ENCODE measurements at places on chromosomes 4 and X.

- no peak for DNase-seq
Measured at GRCh38 chrX:65630771-65631170, 36.7 kb upstream of the MSN start.

- DNase-seq: no peak
Measured at GRCh38 chrX:1418901-1419544, 27.1 kb upstream of the SLC25A6 start.

DNA sequence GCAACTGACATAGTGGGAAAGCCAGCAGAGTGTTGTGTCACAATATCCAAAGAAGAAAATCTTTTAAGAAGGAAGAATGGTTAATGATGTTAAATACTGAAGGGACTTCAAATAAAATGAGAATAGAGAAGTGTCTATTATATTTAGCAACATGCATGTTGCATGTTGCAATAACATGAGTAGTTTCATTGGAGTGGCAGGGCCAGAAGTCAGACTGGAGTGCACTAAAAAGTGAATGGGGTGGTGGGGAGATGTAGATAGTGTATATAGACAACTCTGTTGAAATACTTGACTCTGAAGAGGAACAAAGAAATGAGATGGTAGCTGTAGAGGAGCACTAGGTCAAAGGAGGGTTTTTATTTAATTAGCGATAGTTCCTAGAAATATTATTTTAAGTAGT lies 9.5 kb upstream of the AMMECR1 start:
- DNase-seq: no peak

GRCh38 chrX:152600853-152601633 lies 36.7 kb upstream of the GABRQ start:
- DNase-seq: no peak

DNA sequence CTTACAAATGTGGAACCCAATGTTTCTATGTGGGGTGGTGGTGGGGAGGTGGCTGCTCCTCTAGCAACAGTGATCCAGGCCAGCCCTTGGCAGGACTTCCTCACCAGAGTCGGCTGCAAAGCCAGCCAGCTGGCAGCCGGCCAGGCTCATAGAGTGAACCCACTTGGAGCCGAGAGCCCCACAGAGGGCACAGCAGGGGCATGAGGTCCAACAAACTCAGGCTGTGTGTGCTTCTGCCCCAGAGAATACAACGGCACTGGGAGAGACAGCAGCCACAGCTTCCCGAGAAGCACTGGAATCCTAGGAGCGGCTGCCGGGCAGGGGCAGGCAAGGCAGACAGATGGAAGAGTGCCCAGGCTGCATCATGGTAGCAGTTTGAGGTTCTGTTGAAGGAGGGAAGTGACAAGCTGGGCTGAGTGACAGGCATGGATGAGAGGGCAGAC lies 23.5 kb upstream of the SOWAHD start:
- no peak for DNase-seq

DNA sequence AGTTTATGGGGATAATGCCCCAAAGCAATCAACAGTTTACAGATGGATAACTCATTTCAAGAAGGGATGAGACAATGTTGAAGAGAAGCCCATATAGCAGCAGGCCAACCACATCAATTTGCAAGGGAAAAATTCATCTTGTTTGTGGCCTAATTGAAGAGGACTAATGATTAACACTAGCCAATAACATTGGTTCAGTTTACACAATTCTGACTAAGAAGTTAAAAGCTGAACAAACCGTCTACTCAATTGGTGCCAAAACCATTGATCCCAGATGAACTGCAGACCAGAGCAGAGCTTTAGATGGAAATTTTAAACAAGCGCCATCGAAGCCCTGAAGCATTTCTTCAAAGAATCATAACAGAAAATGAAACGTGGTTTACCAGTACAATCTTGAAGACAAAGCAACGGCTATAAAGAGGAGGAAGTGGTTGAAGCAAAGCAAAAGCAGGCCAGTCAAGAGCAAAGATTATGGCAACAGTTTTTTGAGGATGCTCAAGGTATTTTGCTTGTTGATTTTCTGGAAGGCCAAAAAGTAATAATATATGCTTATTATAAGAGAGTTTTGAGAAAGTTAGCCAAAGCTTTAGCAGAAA lies 20.5 kb upstream of the BLTP1 start:
- peak; percentile 24 for DNase-seq

DNA sequence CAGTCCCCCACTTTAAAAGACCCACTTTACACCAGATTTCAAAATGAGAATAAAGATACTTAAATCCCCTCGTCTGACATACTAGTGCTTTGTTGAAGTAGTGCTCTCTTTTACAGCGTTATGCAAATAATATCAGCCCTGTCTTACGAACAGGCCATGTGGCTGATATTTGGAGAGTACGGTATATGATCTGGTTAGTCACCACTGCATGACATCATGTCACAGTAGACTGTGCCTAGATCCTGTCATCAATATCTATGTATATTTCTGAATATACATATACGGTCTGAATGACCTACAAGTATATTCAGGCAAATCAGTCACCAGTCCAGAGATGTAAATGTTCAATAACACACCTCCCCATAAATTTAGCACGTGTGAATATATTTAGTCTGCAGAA lies 25.4 kb upstream of the XAGE1B start:
- no peak for DNase-seq

DNA sequence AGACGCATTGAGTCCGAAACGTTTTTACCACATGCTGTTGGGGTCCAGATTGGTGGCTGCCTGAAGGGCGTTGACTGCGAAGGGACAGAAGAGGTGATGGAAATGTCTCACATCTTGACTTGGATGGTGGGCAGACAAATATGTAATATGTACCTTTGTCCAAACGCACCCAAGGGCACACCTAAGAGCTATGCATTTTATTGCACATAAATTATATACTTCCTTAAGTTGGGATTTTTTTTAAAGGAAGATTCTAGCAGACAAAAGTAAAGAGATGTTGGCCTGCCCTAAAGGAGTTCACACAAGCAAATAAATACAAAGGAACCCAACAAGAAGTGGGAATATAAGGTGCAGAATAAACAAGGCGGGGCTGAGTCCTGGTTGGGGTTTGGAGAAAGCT lies 91.1 kb upstream of the TBL1X start:
- DNase-seq: no peak
